Left ventricle myocardium inferior (tissue), 1 donor: ENCODE measurements at places on chromosomes 2 and 18.

- no peaks in the 10 kb centered on the region for H3K27me3 ChIP-seq
- H3K4me1 ChIP-seq = no peaks in the 10 kb centered on the region
- H3K36me3 ChIP-seq = no peaks in the 10 kb centered on the region
- no peak overlapping the region for H3K27ac ChIP-seq
- DNase-seq = no peak
- H3K4me3 ChIP-seq = no peak overlapping the region
Observed at GRCh38 chr18:4007846-4008245, 447.3 kb downstream of the DLGAP1 start.

GRCh38 chr2:26011990-26012856 lies 21.7 kb upstream of the RAB10 start:
- H3K4me1 ChIP-seq = peaks cover 15% of the 10 kb centered on the region
- peaks cover 4% of the 10 kb centered on the region for H3K27me3 ChIP-seq
- no peak overlapping the region for H3K4me3 ChIP-seq

- no peaks in the 10 kb centered on the region for H3K27me3 ChIP-seq
- no peak for DNase-seq
- H3K4me3 ChIP-seq = no peak overlapping the region
- peaks cover 34% of the 10 kb centered on the region for H3K4me1 ChIP-seq
Observed at GRCh38 chr18:58455314-58456188, 173.3 kb downstream of the ALPK2 start.

DNA sequence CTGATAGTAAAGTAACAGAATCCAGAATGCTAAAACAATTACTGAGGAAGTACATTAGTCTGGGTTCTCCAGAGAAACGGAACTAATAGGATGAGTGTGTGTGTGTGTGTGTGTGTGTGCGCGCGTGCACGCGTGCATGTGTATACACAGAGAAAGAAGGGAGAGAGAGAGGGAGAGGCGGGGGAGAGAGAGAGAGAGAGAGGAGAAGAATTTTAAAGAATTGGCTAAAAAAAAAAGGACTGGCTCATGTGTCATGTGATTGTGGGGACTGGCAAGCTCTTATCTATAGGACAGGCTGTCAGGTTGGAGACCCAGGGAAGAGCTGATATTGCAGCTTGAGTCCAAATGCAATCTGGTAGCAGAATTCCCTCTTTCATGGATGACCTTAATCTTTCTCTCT lies 976.2 kb upstream of the CDH2 start:
- no peaks in the 10 kb centered on the region for H3K36me3 ChIP-seq
- H3K27ac ChIP-seq = no peak overlapping the region
- DNase-seq = no peak

GRCh38 chr2:201130524-201131186 lies 14.7 kb downstream of the CFLAR start:
- no peaks in the 10 kb centered on the region for H3K27me3 ChIP-seq
- H3K36me3 ChIP-seq = peaks cover 45% of the 10 kb centered on the region
- H3K4me1 ChIP-seq = peaks cover 100% of the 10 kb centered on the region
- H3K27ac ChIP-seq = peak overlapping the region; percentile 100
- peak overlapping the region; percentile 88 for H3K4me3 ChIP-seq

GRCh38 chr2:126222278-126222677 lies 433.7 kb upstream of the GYPC start:
- no peak overlapping the region for H3K4me3 ChIP-seq
- DNase-seq = no peak
- H3K27ac ChIP-seq = no peak overlapping the region
- H3K4me1 ChIP-seq = no peaks in the 10 kb centered on the region
- no peaks in the 10 kb centered on the region for H3K36me3 ChIP-seq

DNA sequence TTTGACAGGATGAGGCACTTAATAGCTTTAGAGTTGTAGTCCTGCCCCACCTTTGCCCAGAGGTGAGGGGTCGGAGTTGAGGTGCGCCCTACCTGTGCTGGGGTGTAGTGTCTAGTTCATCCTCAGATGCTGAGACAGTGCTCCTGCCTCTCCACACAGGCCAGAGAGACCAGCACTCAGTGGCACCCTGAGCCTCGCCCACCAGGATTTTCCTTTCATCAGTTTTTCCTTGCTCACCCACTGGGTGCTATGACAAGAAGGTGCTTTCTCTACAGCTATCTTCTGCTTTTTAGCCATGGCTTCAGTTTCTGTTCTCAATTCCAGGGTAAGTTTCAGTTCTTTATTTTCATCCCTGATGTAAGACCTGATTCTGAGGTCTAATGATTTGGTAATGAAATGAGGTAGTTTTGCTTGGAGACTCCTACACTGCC lies 16.8 kb upstream of the TMEM131 start:
- H3K36me3 ChIP-seq = no peaks in the 10 kb centered on the region
- DNase-seq = no peak
- no peak overlapping the region for H3K27ac ChIP-seq

GRCh38 chr2:138324068-138324771 lies 177.3 kb upstream of the SPOPL start:
- DNase-seq = no peak
- no peak overlapping the region for H3K4me3 ChIP-seq
- H3K27me3 ChIP-seq = no peaks in the 10 kb centered on the region
- H3K36me3 ChIP-seq = no peaks in the 10 kb centered on the region
- no peak overlapping the region for H3K27ac ChIP-seq

DNA sequence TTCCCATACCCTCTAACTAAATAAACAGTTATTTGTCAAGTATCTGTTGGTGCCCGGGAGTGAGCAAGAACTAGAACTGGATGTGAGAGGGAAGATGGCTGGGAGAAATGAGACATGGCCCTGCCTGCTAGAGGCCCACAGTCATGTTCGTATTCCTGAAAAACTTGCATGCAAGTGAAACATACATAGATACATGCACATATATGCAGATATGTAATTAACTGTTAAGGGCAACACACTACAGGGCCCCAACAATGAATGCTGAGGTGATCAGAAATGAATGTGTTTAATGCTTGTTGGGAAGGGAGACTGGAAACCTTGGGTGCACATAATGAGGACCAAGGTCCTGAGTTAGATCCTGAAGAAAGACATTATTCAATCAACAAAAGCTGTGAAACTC lies 49.8 kb downstream of the ADD2 start:
- no peaks in the 10 kb centered on the region for H3K36me3 ChIP-seq
- no peaks in the 10 kb centered on the region for H3K4me1 ChIP-seq
- no peak overlapping the region for H3K4me3 ChIP-seq
- DNase-seq = no peak
- H3K27me3 ChIP-seq = no peaks in the 10 kb centered on the region
- H3K27ac ChIP-seq = no peak overlapping the region

DNA sequence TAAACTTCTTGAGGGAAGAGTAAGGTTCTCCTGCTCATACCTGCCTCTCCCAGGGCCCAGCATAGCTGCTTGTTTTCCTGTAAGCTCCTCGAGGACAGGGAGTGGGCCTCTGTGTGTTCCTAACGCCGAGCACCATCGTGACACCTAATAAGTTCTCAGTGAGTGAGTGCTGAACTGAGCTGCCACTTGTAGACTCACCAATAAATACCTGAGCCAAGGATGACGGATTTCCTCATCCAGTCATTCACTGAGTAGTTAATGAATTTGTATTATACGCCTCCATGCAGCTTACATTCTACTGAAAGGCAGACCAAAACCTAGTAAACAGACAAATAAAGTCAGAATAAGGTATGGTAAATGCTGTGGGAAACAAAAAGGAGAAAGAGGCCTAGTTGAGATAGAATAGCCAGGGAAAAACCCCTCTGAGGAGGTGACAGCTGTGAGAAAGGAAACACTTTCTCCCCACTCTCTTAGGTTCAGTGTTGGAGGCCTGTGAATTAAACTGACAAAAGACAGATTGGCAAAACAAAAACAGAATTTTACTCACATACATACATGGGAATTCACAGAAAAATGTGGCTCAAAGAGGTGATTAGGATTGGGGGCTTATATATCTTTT lies 138.6 kb downstream of the B3GNT2 start:
- H3K4me1 ChIP-seq = peaks cover 3% of the 10 kb centered on the region
- no peak overlapping the region for H3K27ac ChIP-seq
- no peaks in the 10 kb centered on the region for H3K36me3 ChIP-seq
- H3K27me3 ChIP-seq = no peaks in the 10 kb centered on the region
- H3K4me3 ChIP-seq = no peak overlapping the region

DNA sequence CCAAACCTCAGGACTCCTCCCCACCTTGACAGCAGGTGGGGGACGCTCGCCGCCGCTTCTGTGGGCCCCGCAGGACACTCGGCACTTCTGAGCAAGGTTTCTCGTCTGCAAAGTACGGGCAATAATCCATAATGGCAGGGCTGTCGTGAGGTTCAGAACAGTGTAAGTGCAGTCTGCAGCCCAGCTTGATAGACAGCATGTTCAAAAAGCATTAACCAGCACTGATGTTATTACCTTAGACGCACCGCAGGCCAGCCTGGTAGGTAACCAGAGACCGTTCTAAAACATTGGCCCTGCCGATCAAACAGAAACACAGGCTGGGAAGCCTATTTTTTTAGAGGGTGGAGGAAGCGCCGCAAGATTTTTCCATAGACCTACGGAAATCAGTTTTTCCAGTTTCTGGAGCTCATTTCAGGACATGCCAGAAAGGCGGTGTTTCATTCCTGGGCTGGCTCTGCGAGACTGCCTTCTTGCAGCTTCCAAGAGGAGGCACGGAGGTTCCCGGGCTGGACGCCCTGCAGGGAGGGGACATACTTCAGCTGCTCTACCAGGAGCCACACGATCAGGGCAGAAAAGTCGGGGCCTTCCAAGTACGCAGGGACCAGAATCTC lies 148.7 kb downstream of the TPO start:
- DNase-seq = no peak
- peak overlapping the region; percentile 67 for H3K27ac ChIP-seq
- no peaks in the 10 kb centered on the region for H3K36me3 ChIP-seq

- H3K4me1 ChIP-seq = no peaks in the 10 kb centered on the region
- H3K36me3 ChIP-seq = no peaks in the 10 kb centered on the region
- H3K4me3 ChIP-seq = no peak overlapping the region
Observed at GRCh38 chr2:147255812-147256211, 589.0 kb upstream of the ACVR2A start.

- H3K27me3 ChIP-seq = peaks cover 39% of the 10 kb centered on the region
- peaks cover 63% of the 10 kb centered on the region for H3K4me1 ChIP-seq
- no peak for DNase-seq
- H3K36me3 ChIP-seq = no peaks in the 10 kb centered on the region
- H3K27ac ChIP-seq = peak overlapping the region; percentile 87
Observed at GRCh38 chr2:241559323-241560161, 997 bp downstream of the BOK start.

DNA sequence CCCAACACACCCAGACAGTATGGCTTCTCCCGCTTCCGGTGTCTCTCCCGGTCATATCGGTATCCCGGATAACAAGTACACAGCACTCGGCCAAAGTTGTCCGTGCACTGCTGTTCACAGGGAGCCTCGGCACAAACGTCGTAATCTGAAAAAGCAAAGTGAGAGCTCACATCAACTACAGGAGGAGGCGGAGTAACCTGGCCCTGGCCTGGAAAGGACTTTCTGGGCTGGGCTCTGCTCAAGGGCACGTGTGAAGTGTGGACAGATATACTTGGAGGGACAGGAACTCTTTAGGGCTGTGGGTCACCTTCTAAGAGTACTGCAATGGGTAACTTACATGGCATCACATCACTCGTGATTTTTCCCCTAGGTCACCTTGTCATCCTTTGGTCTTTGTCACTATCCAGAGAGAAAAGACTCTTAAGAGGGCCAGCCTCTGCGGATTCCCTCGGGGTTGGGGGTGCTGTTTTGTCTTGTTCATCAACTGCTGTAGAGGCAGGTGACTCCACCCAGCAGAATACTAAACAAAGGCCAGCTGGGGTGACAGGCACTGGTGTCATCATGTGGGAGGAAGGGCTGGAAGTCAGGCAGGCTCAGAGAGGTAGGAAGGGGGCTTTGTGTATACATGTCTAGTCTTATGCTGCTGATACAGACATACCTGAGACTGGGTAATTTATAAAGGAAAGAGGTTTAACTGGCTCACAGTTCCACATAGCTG lies 110.6 kb upstream of the LMAN1 start:
- peaks cover 26% of the 10 kb centered on the region for H3K4me1 ChIP-seq
- no peak overlapping the region for H3K4me3 ChIP-seq
- no peaks in the 10 kb centered on the region for H3K27me3 ChIP-seq
- no peaks in the 10 kb centered on the region for H3K36me3 ChIP-seq
- peak; percentile 55 for DNase-seq
- H3K27ac ChIP-seq = peak overlapping the region; percentile 91

GRCh38 chr2:146321175-146321574 lies 1523.7 kb upstream of the ACVR2A start:
- no peak overlapping the region for H3K4me3 ChIP-seq
- no peak overlapping the region for H3K27ac ChIP-seq
- no peaks in the 10 kb centered on the region for H3K36me3 ChIP-seq
- no peak for DNase-seq

DNA sequence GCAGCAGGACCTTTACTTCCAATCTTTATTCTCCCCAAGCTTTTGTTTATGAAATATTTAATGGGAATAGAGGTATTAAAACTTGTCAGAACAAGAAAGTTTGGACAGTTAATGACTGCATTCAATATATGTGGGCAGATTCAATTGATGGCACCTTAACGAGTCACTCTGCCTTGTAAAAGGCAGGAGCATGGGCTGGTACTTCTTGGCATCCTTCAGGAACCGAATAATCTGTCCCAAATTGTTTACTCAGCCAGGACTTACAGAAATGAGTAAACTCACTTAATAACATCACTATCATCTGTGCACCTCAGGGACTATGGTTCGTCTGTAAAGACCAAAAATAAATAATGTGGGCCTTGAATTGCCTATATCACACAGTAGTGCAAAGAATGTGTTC lies 1280.3 kb upstream of the TMEFF2 start:
- no peak for DNase-seq
- H3K4me1 ChIP-seq = no peaks in the 10 kb centered on the region
- no peak overlapping the region for H3K27ac ChIP-seq
- no peaks in the 10 kb centered on the region for H3K27me3 ChIP-seq

- H3K4me3 ChIP-seq = no peak overlapping the region
- no peak for DNase-seq
- no peak overlapping the region for H3K27ac ChIP-seq
- no peaks in the 10 kb centered on the region for H3K4me1 ChIP-seq
- H3K36me3 ChIP-seq = peaks cover 6% of the 10 kb centered on the region
Observed at GRCh38 chr2:143230506-143231253, 101.5 kb downstream of the ARHGAP15 start.

DNA sequence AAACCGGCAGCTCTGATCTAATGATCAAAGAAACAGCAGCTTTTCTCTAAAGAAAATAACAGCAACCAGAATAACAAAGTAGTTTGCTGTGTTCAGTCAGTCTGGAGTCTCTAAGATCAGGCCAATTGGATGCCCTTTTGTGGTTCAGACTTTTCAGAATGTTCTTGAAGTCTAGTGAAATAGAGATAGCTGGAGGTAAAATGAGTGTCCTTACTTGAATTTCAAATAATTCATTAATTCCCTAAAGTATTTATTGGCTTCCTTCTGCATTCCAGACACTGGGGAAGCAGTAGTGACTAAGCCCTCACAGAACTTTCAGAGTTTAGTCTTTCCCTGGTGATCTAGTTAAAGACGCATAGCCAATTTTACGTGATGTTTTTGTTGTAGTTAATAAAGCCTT lies 58.7 kb downstream of the C18orf54 start:
- peak overlapping the region; percentile 20 for H3K27ac ChIP-seq
- peaks cover 9% of the 10 kb centered on the region for H3K27me3 ChIP-seq
- H3K4me3 ChIP-seq = no peak overlapping the region
- no peaks in the 10 kb centered on the region for H3K36me3 ChIP-seq
- no peak for DNase-seq
